ENCODE measurements at places on chromosomes 4 and X.
A peak's percentile ranks its signal among the peaks of the same experiment; 100 is the strongest.

GRCh38 chrX:42604302-42604701 is 173.7 kb downstream of the PPP1R2C start:
- H3K4me3 ChIP-seq = no peak overlapping the region
- no peak for DNase-seq
- no peaks in the 10 kb centered on the region for H3K4me1 ChIP-seq
- H3K36me3 ChIP-seq = no peaks in the 10 kb centered on the region
- H3K27me3 ChIP-seq = no peaks in the 10 kb centered on the region
- H3K27ac ChIP-seq = no peak overlapping the region

DNA sequence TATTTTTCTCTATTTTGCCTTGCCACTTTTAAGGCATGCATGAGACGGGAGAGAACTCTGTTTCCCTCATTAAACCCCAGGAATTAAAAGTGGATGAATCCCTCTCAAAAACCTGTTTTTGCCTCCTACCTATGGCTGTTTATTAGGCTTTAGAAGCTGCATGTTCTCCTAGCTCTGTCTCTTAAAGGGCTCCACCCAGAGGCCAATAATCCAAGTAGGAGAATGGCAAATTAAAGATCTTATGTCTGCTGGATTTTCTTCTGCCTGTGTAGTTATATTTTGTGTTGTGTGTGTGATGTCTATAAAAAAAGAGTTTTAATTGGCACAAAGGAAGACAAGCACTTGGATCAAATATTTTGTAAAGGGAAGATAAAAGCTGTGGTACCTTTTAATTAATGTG is 32.4 kb downstream of the MAGEC1 start:
- no peak overlapping the region for H3K27ac ChIP-seq
- H3K27me3 ChIP-seq = no peaks in the 10 kb centered on the region

DNA sequence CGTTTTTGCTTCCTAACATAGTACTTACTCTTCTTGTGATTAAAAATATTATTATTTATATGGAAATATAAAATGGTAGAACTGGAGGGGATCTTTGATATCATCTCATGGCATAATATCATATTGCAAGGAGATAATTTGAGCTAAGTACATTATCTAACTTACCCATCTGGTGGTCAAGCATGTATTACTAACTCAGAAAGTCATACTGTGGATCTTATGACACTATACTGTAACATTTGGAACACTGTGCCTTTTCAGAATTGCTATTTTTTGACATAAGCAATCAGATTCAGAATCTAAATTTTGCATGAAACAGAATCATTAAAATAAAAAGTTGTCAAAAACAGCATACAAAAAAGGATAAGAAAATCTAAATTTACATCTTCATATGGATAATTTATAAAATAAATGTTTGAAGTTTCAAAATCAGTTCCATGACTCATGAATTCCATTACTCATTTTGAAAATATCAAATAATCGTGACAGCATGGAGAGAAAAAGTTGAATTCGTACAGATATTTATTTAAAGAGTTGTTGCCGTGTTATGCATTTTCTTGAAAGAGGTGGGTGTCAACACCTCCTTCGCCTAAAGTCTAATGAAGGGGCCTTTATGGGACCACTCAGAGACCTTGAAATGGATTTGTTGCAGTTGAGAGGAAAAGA is 928.1 kb downstream of the PDHA2 start:
- H3K27me3 ChIP-seq = no peaks in the 10 kb centered on the region
- H3K4me1 ChIP-seq = no peaks in the 10 kb centered on the region
- no peak overlapping the region for H3K4me3 ChIP-seq
- no peak overlapping the region for H3K27ac ChIP-seq
- no peak for DNase-seq

GRCh38 chr4:27084685-27085361 is 224.2 kb downstream of the STIM2 start:
- no peaks in the 10 kb centered on the region for H3K36me3 ChIP-seq
- peaks cover 33% of the 10 kb centered on the region for H3K27me3 ChIP-seq
- no peak overlapping the region for H3K4me3 ChIP-seq

DNA sequence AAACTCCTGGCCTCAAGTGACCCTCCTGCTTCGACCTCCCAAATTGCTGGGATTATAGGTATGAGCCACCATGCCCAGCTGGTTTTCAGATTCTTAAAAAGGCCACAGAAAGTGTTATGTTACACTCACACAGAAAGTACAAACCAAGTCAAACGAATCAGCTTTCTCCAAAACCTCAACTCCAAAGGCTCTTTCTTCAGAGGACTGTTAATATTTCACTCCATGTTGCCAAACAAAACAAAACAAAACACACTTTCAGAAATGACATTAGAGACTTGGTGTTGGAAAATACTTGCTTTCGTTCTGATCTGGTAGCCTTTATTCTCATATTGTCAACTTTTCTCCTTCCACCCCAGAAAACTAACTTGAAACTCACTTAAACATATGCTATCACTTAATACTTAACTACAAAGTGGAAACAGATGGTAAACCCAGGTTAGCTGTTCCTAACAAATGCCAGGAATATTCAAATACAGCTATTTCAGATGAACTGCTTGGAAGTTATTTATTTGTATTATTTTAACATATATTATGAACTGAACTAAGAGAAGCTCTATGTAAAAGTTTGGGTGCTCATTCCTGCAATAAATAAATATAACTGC is 34.7 kb downstream of the RLIM start:
- H3K27ac ChIP-seq = peak overlapping the region; percentile 75
- peaks cover 18% of the 10 kb centered on the region for H3K36me3 ChIP-seq
- H3K27me3 ChIP-seq = no peaks in the 10 kb centered on the region
- DNase-seq = no peak
- H3K4me3 ChIP-seq = no peak overlapping the region
- H3K4me1 ChIP-seq = peaks cover 11% of the 10 kb centered on the region

DNA sequence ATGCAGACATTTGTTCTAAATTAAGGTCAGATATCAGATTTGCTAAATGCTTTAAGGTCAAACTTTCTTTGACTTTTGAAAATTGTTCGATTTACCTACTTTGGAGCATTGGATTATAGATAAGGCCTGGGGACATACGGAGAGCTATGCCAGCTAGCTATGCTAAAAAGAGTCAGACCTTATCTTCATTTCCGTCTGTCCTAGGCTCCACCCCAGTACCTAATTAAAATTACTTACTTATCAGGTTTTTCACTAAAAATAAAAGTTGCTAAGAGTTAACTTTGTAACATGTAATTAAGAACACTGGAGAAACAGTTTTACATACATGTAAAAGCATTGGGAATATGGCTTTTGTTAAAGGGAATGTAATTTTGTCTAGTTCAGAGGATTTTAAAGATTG is 7.1 kb upstream of the TMEM35A start:
- H3K4me3 ChIP-seq = no peak overlapping the region
- no peaks in the 10 kb centered on the region for H3K36me3 ChIP-seq
- H3K4me1 ChIP-seq = no peaks in the 10 kb centered on the region
- DNase-seq = no peak

GRCh38 chrX:104318330-104319009 is 63.7 kb upstream of the ESX1 start:
- H3K27ac ChIP-seq = no peak overlapping the region
- H3K4me1 ChIP-seq = no peaks in the 10 kb centered on the region
- DNase-seq = no peak
- H3K27me3 ChIP-seq = no peaks in the 10 kb centered on the region
- H3K36me3 ChIP-seq = no peaks in the 10 kb centered on the region

DNA sequence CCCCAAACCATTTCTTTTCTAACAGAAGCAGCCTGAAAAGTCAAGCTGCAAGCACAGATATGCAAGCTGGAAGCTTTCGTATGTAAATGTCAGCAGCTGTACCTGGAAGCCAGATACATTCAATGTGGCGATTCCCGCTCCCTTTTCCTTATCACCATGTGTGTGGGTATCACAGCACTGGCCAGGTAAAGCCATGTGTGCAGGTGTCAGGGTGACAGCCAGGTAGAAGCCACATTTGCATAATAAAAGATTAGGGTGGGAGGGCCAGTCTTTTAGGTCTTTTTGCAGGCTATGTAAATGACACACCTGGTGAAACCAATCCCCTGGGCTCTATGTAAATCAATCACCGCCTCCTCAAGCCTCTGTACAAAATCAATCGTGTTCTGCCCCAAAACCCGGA is 50.1 kb downstream of the RXFP1 start:
- DNase-seq = no peak
- H3K36me3 ChIP-seq = no peaks in the 10 kb centered on the region
- no peaks in the 10 kb centered on the region for H3K27me3 ChIP-seq
- no peak overlapping the region for H3K27ac ChIP-seq

Data from activated T-helper 2 cell treated with anti-CD3 and anti-CD28 coated beads, Interferon-gamma antibody, Interleukin-2, Interleukin-4, amounts not matched to agents 10 μg/mL and 5 μg/mL and 100 μg/mL, durations not matched to agents 14 hours and 24 hours and 36 hours (primary cell).